ENCODE measurements at places on chromosomes 3 and 15.

- H3K4me1 ChIP-seq: no peaks in the 10 kb centered on the region
- H3K27ac ChIP-seq: no peak overlapping the region
- H3K4me3 ChIP-seq: no peak overlapping the region
- no peak for DNase-seq
- H3K27me3 ChIP-seq: no peaks in the 10 kb centered on the region
Observed at GRCh38 chr15:57463360-57463759, 87.1 kb downstream of the CGNL1 start.

- no peaks in the 10 kb centered on the region for H3K36me3 ChIP-seq
- no peak for DNase-seq
- H3K4me1 ChIP-seq: no peaks in the 10 kb centered on the region
- H3K27ac ChIP-seq: no peak overlapping the region
- H3K4me3 ChIP-seq: no peak overlapping the region
Observed at GRCh38 chr3:160822936-160823335, 66.9 kb downstream of the PPM1L start.

- peak overlapping the region; percentile 89 for H3K27ac ChIP-seq
- H3K4me3 ChIP-seq: peak overlapping the region; percentile 62
- peaks cover 29% of the 10 kb centered on the region for H3K4me1 ChIP-seq
- H3K27me3 ChIP-seq: peaks cover 2% of the 10 kb centered on the region
- peaks cover 12% of the 10 kb centered on the region for H3K36me3 ChIP-seq
- DNase-seq: peak; percentile 84
Observed at GRCh38 chr15:40762919-40763800, 708 bp upstream of the GCHFR start.

DNA sequence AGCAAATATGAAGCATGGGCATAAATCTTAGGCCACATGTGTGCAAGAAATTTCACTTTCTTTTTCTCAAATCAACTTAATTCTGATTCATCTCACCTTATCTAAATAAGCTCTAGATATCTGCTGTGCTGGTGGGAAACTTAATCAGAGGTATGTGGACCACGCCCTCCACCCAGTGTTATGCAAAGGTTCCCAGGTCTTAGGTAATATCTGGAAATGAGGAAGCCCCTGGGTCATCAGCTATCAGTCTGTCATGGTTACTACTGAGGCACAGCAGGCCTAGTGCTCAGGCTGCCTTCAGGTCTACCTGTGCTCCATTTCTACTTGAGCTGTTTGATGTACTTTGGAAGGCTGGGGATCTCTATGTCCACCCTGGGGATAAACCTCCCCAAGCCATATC is 134.4 kb upstream of the KCNH8 start:
- H3K4me3 ChIP-seq: no peak overlapping the region
- no peak for DNase-seq
- H3K27ac ChIP-seq: no peak overlapping the region
- H3K36me3 ChIP-seq: no peaks in the 10 kb centered on the region
- H3K4me1 ChIP-seq: no peaks in the 10 kb centered on the region
- no peaks in the 10 kb centered on the region for H3K27me3 ChIP-seq

DNA sequence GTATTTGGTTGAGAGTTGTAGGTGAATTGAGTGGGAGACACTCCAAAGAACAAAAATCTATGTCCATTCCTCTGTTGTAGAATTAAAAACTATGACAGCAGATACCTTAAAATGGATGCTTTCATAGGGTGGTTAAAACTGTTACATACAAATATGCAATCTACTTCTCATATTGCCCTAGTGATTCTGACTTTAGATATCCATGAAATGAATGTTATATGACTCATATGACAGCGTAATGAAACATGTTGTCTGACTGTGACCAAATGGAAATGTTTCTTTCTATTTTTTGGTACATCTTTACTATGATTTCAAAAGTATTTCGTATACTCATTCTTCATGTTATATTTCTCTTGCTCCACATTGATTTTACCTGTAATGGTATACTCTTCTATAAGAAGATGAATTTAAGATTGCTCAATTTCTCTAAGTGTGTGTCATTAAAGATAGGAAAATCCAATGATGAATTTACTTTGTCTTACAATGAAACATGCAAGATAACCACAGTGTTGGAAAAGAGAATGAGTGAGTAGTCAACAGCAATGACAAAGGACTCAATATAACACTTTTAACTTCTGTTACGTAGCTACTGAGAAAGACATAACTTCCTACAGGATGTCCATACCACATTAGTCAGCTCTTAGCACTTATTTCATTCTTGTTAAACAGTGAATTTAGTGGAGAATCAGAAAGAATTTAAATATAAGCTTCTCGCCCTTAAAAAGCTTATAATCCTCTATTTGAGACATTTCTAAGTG is 79.3 kb upstream of the LSAMP start:
- H3K36me3 ChIP-seq: no peaks in the 10 kb centered on the region
- no peak overlapping the region for H3K27ac ChIP-seq
- H3K4me3 ChIP-seq: no peak overlapping the region
- no peaks in the 10 kb centered on the region for H3K4me1 ChIP-seq
- H3K27me3 ChIP-seq: no peaks in the 10 kb centered on the region

GRCh38 chr3:62027796-62028195 is 345.6 kb downstream of the FEZF2 start:
- no peak overlapping the region for H3K4me3 ChIP-seq
- no peak overlapping the region for H3K27ac ChIP-seq
- H3K36me3 ChIP-seq: peaks cover 2% of the 10 kb centered on the region
- DNase-seq: peak; percentile 40
